Naive thymus-derived CD4-positive, alpha-beta T cell (primary cell): ENCODE measurements at places on chromosomes 11 and 22. TPM values are rescaled to one million over a fixed set of nuclear protein-coding genes. Genes with fewer than 3 reads are reported as not detected.

UCP3 gene
- 6.6 TPM for total RNA-seq

OR5P2 gene
- not detected for total RNA-seq

TEX54 gene
- not detected for total RNA-seq

LDLRAD3 gene
- total RNA-seq = 0.15 and 0.29 TPM in 2 replicates

TMEM121B gene
- total RNA-seq = 0.13 TPM

C11orf87 gene
- total RNA-seq = not detected

TRPC6 gene
- total RNA-seq = not detected in 2 replicates

FBXO3 gene
- total RNA-seq = 49.5 TPM

GRCh38 chr11:120108154-120108784 is 29.6 kb downstream of the TRIM29 start:
- H3K4me1 ChIP-seq = no peaks in the 10 kb centered on the region
- no peak overlapping the region for H3K4me3 ChIP-seq
- no peaks in the 10 kb centered on the region for H3K36me3 ChIP-seq
- H3K27me3 ChIP-seq = no peaks in the 10 kb centered on the region

- H3K27ac ChIP-seq = no peak overlapping the region
- H3K27me3 ChIP-seq = no peaks in the 10 kb centered on the region
- no peak for DNase-seq
- peaks cover 25% of the 10 kb centered on the region for H3K4me1 ChIP-seq
Observed at GRCh38 chr11:19725379-19726079, 12.9 kb downstream of the NAV2 start.

GRCh38 chr22:19232623-19233022 is 54.1 kb upstream of the SLC25A1 start:
- no peaks in the 10 kb centered on the region for H3K36me3 ChIP-seq
- H3K27ac ChIP-seq = no peak overlapping the region
- H3K27me3 ChIP-seq = no peaks in the 10 kb centered on the region
- no peak overlapping the region for H3K4me3 ChIP-seq

DNA sequence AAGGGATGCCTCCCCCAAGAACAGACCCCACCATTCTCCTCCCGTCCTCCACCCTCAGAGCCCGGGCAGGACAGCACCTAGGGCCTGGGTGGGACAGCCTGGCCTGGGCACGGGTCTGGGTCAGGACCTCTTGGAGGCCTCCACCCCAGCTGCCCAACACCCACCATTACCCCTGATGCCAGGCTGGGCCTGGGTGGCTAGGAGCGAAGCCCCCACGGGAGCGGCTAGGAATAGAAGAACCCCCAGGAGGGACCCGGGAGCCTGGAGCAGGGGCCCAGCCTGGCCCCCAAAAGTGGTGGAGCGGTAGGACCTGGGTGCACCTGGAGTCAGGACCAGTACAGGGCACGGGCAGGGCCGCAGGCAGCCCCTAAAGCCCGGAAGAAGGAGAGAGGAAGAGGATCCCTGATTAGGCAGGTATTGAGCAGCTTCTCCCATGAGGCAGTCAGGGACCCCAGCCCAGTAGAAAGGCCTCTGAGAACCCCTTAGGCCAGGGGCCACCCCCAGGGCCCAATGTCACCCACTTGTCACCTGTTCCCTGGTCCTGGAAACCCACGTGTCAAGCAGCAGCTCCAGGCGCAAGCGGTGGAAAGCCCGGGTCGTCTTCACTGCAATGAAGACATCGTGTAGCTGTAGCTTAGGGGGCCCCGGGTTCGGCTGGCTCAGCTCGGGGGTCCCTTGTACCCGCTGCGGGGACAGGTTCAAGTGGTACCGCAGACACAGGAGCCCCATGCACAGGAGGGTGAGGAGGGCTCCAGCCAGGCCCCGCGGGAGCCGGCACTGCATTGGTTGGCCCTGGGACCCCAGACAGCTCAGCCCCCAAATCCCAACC is 575 bp downstream of the MFNG start:
- H3K36me3 ChIP-seq = no peaks in the 10 kb centered on the region
- peaks cover 59% of the 10 kb centered on the region for H3K4me1 ChIP-seq
- H3K27ac ChIP-seq = peak overlapping the region; percentile 86
- H3K27me3 ChIP-seq = no peaks in the 10 kb centered on the region
- DNase-seq = no peak

GRCh38 chr11:68007498-68008380 is 2.4 kb upstream of the ALDH3B1 start:
- no peak for DNase-seq
- no peak overlapping the region for H3K27ac ChIP-seq
- H3K4me1 ChIP-seq = peaks cover 6% of the 10 kb centered on the region

DNA sequence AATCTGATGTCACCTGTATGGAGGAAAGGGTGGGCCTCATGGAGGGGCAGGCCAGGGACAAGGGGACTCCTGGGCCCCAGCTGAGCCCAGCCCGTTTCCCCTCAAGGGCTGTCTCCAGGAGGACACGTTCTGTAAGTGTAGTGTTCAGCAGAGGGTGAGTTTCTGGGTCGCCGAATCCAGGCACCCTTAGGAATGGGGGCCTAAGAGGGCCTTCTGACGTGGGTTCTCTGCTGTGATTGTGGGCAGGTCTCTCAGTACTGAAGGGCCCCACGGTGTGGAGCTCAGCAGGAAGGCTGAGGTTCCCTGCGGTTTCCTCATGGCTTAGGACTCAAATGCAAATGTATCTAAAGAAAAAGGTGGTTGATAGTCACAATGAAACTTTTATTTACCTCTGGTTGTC is 6.5 kb downstream of the PTDSS2 start:
- H3K36me3 ChIP-seq = peaks cover 2% of the 10 kb centered on the region
- peak; percentile 49 for DNase-seq
- H3K4me1 ChIP-seq = peaks cover 25% of the 10 kb centered on the region
- H3K27me3 ChIP-seq = no peaks in the 10 kb centered on the region
- H3K27ac ChIP-seq = peak overlapping the region; percentile 64

DNA sequence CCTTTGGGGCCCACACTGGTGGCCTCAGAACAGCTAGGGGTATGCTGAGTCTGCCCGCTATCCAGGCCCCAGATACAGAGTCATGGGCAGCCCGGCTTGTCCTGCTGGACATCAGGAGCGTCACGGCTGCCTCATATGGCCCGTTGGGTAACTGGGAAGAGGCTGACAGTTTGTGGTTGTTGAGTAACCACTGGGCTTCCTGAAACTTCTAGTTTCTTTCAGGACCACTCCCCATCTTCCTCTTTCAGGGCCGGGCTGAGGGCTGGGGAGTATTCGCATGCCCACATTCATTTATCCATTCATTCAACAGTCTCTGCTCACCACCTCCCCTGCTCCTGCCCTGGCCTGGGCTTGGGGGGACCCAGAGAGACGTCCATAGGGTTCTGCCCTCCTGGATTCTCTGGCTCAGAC is 13.4 kb upstream of the P2RY2 start:
- H3K36me3 ChIP-seq = no peaks in the 10 kb centered on the region
- DNase-seq = no peak
- no peak overlapping the region for H3K27ac ChIP-seq
- H3K4me3 ChIP-seq = no peak overlapping the region

DNA sequence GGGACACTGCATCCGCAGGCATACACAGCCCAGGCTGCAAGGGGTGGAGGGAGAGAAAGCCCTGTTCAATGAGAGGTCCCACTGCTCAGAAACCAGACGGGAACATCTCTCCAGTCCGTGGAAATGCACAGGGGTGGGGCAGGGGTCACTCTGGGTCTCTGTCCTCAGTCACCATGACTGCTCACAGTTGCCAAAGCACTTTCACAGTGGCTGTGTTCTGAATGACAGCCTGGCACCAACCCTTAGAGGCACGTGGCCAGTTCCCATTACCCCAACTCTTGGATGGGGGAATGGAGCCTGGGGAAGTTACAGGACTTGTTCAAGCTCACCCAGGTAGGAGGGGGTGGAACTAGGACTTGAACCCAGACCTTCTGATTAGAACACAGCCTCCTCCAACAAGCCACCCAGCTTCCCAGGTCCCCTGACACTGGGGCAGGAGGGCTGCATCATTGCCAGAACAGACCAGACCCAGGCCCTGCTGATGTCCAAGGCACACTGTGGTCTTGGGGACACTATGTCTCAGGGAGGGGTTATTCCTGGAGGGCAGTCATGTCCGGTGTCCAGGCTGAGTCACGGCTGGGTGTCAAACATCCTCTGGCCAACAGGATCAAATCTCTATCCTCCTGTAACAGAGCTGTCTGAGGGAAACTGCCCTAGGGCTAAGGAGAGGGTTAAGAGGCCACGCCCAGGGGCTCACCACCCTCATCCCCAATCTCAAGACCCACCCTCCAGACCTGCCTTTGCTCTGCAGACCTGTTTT is 8.2 kb downstream of the ZNF70 start:
- H3K27me3 ChIP-seq = no peaks in the 10 kb centered on the region
- no peak overlapping the region for H3K27ac ChIP-seq
- no peak for DNase-seq
- H3K36me3 ChIP-seq = peaks cover 29% of the 10 kb centered on the region

- DNase-seq = no peak
- no peak overlapping the region for H3K27ac ChIP-seq
- no peaks in the 10 kb centered on the region for H3K36me3 ChIP-seq
- H3K4me1 ChIP-seq = no peaks in the 10 kb centered on the region
- H3K4me3 ChIP-seq = no peak overlapping the region
Observed at GRCh38 chr11:122422682-122423081, 232.8 kb upstream of the UBASH3B start.

DNA sequence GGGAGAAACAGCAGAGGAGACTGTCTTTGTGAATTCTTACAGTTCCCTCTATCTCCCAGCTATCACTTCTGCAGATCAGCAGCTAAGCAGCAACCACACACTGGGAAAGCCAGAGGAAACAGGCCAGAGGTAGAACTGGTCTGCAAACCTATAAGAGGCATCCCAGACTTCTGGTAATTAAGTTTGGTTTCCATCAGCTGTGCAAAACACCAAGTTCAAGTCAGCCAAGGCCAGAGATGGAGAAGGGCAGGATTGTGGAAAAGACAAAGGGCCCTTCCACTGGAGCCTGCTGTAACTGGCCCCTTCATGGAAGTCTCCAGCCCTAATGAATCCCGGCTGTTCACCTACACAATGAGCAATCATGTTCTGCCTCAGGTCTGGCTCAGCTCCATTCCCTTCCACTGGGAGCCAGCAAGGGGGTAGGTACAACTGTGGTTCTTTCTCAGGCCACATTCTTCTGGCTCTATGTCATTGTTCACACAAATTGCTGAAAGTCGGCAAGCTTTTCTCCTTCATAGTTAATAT is 4.6 kb upstream of the PAMR1 start:
- H3K36me3 ChIP-seq = no peaks in the 10 kb centered on the region
- no peak overlapping the region for H3K27ac ChIP-seq
- H3K27me3 ChIP-seq = no peaks in the 10 kb centered on the region
- no peaks in the 10 kb centered on the region for H3K4me1 ChIP-seq
- H3K4me3 ChIP-seq = no peak overlapping the region

- no peak overlapping the region for H3K4me3 ChIP-seq
- DNase-seq = peak; percentile 23
- no peaks in the 10 kb centered on the region for H3K27me3 ChIP-seq
Observed at GRCh38 chr11:96091476-96091875, 167.6 kb upstream of the MTMR2 start.

- no peaks in the 10 kb centered on the region for H3K4me1 ChIP-seq
- no peaks in the 10 kb centered on the region for H3K27me3 ChIP-seq
- H3K4me3 ChIP-seq = no peak overlapping the region
- DNase-seq = no peak
Observed at GRCh38 chr11:110894224-110894623, 182.0 kb upstream of the ARHGAP20 start.

DNA sequence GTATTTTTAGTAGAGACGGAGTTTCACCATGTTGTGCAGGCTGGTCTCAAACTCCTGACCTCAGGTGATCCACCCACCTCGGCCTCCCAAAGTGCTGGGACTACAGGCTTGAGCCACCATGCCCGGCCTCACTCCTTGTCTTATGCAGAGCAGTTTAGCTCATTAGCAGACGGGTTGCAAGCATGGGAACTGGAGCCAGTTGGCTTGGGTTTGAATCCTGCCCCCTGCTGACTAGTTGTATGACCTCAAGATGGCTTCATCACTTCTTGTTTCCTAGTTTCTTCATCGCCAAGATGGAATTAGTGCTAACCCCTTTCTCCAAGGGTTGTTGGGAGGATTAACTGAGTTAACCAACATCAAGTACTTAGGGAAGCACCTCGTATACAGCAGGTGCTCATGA is 23.4 kb upstream of the RASD2 start:
- DNase-seq = no peak
- no peaks in the 10 kb centered on the region for H3K36me3 ChIP-seq
- H3K4me1 ChIP-seq = no peaks in the 10 kb centered on the region
- no peak overlapping the region for H3K27ac ChIP-seq
- no peak overlapping the region for H3K4me3 ChIP-seq

- H3K4me3 ChIP-seq = no peak overlapping the region
- DNase-seq = no peak
- H3K4me1 ChIP-seq = no peaks in the 10 kb centered on the region
- H3K36me3 ChIP-seq = no peaks in the 10 kb centered on the region
Observed at GRCh38 chr11:113603277-113604059, 102.6 kb downstream of the TMPRSS5 start.

DNA sequence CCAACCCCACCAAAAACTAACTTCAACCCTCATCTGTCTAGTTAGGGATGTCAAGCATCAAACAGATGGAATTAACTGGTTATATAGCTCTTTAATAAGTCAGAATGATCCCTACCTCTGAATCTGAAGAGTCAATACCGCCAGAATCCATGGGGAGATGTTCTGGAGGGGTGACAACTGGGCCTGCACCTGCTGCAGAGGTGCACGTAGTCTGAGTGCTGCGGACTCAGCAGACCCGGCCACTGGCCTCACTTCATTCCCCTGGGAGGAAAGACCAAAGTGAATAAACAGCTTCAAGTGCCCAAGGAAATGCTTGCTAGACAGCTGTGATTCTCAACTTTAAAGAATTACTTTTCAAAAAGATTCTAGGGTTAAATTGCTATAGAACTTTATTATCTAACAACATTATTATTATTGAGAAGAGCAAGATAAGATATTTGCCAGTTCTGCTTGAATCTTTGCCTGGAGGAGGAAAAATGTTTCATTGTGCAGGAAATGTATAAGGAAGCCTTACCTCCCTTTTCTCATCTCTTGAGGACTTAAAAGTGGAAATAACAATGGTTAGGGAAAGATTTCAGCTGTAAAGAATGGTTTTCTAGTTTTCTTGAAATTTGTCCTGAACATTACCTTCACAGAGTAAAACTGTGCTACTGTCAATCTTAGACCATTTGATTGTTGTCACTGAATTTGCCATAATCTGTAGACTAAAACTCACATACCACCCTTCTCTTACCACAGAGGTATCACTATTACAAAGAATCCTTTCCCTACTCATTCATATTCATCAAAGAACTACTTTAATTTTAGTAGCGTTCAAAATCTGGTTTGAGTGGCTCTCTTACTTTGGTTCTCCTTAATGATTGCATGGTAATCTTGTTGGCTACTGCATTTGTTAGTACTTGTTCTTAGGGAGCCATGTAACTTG is 4.2 kb downstream of the XBP1 start:
- peaks cover 29% of the 10 kb centered on the region for H3K4me1 ChIP-seq
- H3K36me3 ChIP-seq = peaks cover 25% of the 10 kb centered on the region
- DNase-seq = no peak
- H3K27ac ChIP-seq = peak overlapping the region; percentile 22

- no peaks in the 10 kb centered on the region for H3K36me3 ChIP-seq
- no peak for DNase-seq
- H3K27me3 ChIP-seq = no peaks in the 10 kb centered on the region
- H3K4me1 ChIP-seq = no peaks in the 10 kb centered on the region
Observed at GRCh38 chr11:122393209-122393860, 262.2 kb upstream of the UBASH3B start.

GRCh38 chr11:128525411-128526243 is 61.7 kb downstream of the ETS1 start:
- peak; percentile 82 for DNase-seq
- H3K27ac ChIP-seq = peak overlapping the region; percentile 97
- no peak overlapping the region for H3K4me3 ChIP-seq

- no peak for DNase-seq
- no peak overlapping the region for H3K27ac ChIP-seq
- no peak overlapping the region for H3K4me3 ChIP-seq
- no peaks in the 10 kb centered on the region for H3K4me1 ChIP-seq
- H3K36me3 ChIP-seq = no peaks in the 10 kb centered on the region
Observed at GRCh38 chr11:77211040-77211451, 83.0 kb downstream of the MYO7A start.
